Activated naive CD8-positive, alpha-beta T cell treated with anti-CD3 and anti-CD28 coated beads, Interleukin-2, amount 50 U/mL, for 16 hours (primary cell): ENCODE measurements at places on chromosomes 6 and 20.

GRCh38 chr20:29472606-29473005, 1784.9 kb upstream of the DEFB115 start:
- no peak for DNase-seq

DNA sequence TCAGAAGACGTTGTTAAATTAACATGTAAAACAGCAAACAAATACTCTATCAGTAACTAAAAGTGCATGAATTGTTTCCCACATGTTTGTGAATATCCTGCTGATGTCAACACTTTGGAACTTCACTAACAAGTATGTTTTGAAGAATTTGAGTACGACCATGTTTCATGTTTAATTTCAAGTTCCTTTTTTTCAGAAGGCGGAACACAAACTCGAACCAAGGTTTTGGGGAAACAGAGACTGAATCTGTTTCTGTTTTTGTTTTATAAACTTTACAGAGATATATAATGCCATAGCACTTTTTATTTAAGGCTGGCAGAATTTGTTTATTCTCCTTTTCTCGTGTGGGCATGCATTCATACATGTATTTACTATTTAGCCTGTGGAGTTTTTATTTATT, 509.3 kb upstream of the CITED2 start:
- DNase-seq: no peak

DNA sequence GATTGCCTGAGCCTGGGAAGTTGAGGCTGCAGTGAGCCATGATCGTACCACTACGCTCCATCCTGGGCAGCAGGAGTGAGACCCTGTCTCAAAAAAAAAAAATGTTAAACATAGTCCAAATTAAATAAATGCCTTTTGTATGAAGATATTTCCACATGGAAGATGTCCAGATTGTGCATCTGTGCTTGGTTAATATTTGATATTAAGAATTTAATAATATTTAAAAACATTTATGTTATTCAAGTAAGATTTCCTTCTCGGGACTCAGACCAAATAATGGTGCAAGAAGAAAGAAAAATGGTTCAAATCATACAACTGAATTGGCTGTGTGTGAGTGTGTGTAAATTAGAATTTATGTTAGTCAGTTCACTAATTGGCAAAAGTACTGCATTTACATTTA, 202.5 kb downstream of the TBC1D7 start:
- no peak for DNase-seq

GRCh38 chr6:138339024-138339423, 38.7 kb upstream of the SMIM28 start:
- DNase-seq: no peak

DNA sequence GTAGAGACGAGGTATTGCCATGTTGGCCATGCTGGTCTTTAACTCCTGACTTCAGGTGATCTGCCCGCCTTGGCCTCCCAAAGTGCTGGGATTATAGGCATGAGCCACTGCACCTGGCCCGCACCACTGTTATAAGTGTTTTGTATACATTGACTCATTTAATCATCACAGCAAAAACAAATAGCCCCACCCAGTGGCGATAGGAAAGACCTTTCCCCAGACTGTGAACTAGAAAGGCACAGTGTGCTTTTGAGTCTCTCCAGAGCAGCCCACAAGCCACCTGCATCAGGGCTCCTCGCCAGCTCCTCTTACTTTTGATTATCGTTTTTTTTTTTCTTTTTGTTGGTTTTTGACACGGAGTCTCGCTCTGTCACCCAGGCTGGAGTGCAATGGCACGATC, 27.9 kb upstream of the ZFP64 start:
- DNase-seq: no peak

- DNase-seq: no peak
Observed at GRCh38 chr6:69072796-69073195, 437.7 kb downstream of the ADGRB3 start.

DNA sequence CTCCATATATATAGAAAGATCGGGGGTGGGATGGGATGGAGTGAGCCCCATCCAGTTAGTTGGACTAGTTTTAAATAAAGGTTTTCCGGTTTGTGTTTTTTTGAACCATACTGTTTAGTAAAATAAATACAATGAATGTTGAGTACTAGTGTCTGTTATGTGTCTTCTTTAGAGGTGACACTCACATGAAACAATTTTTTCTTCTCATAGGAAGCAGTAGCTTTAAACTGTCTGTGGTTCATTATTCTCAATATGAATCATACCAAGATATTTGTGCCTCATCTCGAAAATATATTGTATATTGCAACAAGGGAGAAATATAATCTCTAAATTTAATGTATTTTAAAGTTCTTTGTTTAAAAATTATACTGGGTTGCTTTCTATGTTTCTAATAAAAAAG, 33.4 kb downstream of the HSF2 start:
- no peak for DNase-seq

DNA sequence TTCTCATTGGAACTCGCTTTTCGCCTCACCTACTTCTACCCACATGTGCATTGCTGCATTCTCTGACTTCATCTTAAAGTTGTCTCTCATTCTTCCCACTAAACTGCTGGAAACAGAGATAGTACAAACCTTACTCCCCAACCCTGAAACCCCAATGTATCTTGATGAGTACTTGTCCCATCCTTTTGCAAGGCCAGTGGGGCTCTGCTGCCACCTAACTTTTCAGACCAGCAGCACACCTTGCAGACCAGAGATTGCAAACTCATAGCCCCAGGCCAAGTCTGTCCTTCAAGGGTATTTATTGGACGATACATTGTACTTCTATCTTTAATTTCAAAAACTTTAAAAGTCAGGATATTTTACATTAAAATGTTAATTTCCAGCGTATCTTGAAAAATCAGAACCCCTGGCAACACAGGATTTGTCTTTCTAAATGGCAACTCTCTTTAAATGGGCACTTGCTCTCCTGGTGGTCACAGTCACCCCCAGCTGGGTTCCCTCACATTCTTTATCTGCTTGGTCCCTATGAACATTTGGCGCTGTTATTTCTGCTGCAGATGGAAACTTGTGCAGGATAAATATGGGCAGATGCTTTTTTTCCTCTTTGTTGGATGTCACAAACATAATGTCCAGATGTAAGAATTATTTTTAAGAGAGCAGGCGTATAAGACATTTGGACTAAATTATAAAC, 83.9 kb downstream of the SOD2 start:
- DNase-seq: no peak

DNA sequence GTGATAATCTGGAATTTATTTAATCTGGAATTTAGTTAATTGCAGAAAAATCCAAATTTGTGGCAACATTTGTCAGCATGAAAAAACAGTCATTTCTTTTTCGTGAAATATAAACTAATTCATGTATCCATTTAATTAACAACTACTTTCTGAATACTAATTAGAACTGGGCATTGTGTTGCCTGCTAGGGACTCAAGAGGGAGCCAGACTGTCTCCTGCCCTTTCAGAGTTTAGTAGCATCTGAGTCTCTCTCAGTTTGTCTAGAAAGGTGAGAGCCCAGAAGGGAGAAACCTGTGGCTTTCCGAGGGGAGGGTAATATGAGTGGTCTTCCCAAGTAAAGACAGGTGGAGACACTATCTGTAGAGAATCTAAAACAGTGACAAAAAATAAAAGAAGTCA, 210.9 kb upstream of the HDDC2 start:
- no peak for DNase-seq

GRCh38 chr6:15340775-15341174, 94.9 kb downstream of the JARID2 start:
- DNase-seq: no peak

DNA sequence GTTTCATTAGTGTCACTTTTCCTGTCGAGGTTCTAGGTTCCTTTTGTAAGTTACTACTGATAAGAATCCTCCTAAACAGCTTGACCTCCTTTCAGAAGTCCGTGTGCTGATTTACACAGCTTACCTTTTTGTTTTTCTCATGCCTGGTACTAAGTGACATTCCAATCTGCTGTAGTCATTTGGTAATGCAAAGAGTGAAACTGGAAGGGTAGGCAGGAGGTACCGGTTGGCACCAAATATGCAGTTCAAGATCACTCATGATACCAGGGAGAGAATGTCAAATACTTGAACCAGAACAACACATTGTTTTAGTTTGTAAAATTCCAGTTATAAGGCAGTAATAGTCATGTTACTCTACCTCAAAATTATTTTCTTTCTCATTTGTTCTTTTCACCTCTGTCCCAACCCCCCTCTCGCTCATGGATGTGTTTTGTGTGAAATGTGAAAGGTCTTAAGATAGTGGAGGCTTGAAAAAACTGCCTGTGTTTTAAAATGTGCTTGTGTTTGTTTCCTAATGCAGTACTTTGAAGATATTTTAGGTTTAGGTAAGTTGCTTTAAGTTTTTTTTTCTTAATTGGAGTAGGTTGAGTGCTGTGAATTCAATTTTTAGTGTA, 23.2 kb downstream of the AFDN start:
- no peak for DNase-seq

DNA sequence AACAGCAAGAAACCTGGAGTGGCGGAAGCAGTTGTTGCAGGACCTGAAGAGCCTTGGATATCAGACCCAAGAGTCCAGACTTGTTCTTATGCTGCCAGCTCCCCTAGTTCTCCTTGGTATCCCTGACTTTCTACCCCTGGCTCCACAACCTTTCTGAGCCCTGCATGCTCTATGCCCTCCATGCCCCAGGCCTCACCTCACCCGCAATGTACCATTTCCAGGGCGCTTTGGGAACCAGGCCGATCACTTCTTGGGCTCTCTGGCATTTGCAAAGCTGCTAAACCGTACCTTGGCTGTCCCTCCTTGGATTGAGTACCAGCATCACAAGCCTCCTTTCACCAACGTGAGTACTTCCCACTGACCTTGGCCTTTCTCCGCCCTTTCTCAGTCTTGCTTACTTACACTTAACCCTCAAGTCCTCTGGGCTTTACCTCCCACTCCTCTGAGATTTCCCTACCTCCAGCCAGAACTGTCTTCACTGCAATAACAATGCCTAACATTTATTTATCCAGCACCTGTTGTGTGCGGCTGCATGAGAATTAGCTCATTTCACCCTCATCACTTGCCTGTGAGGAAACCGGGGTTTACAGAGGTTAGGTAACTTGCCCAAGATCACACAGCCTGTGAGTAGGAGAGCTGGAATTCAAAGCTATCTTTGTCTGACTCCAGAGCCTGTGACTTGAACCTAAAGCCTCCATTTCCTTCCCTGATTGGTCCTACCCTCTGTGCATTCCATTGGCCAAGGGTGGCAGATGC, 2.3 kb downstream of the POFUT1 start:
- DNase-seq: no peak

- DNase-seq: no peak
Observed at GRCh38 chr6:7706269-7706668, 19.6 kb upstream of the BMP6 start.

DNA sequence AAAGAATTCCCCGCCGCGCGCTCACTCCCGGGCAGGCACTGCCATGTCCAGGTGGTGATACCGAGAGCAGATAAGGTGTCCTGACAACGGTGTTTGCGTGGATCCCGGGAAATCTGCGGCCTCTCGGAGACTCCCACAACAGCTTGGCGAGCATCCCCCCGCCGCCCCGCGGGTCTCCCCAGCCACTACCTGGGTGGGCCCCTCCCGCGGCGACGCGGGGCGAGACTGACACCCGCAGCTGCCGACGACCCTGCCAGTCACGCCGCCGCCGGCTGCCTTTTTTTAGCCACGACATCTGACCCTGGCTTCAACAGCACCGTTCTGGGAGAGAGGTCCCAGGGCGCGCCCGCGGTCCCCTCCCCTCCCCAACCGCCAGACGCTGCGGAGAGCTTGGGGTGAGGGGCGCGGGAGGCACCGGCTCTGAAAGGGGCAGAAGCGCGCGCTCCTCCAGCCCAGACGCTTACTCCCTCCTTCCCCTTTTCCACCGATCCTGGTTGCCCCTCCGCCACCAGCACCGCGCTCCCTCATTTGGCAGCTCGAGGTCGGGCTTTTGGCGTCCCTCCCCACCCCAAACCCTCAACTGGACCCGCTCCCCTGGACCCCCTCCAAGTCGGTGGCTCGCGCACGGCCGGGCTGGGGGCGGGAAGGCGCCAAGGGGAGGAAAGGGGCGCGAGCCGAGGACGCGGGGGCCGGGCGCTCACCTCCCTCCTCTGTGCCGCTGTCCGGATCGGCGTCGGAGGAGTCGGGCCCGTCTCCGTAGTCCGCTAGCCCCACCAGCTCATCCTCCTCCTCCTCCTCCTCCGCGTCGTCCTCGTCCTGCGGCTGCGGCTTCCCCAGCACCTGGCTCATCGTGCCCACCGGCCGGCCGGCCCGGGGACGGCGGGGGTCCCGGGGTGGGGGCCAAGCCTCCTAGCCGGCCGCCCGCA, 665 bp downstream of the RRAGD start:
- no peak for DNase-seq

DNA sequence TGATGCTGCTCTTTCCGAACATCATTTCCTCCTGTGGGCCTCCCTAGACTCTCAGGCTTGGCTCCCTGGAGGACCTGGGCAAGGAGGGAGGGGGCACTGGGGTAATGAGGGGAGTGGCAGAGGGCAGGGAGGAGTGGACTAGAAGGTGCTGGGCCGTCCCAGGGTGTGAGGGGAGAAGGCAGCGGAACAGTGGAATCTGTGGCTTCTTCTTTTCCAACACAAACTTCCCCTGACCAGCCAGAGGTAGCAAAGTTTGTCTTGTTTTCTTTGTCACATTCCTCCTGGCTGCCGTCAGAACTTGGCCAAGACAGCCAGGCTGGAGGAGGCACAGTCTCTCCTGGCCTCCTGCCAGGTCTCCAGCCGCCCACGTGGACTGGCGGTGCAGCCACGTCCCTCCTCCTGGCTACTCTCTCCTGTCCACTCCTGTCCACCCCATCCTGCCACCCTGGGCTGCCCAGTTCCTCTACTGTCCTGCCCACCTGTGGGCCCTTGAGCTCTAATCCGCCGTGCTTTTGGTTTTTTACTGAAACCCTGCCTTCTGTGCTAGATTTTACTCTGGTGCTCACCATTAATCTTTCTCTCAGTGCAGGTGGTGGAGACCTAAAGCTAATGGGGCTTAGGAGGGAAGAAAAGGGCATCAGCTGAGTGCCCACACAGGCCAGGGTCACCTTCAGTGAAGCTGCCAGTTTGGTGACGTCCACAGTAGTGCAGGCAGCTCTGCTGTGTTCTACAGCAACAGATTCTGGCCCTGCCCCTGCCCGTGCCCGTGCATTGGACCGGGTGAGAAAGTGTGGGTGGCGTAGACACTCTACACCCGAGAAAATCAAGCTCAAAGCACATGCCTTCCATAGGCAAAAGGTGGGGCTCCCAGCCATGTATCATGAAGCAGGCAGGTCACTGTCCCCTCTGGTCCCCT, 2.8 kb upstream of the CDSN start:
- DNase-seq: no peak

- no peak for DNase-seq
Observed at GRCh38 chr6:41583565-41583964, 37.4 kb downstream of the FOXP4 start.

DNA sequence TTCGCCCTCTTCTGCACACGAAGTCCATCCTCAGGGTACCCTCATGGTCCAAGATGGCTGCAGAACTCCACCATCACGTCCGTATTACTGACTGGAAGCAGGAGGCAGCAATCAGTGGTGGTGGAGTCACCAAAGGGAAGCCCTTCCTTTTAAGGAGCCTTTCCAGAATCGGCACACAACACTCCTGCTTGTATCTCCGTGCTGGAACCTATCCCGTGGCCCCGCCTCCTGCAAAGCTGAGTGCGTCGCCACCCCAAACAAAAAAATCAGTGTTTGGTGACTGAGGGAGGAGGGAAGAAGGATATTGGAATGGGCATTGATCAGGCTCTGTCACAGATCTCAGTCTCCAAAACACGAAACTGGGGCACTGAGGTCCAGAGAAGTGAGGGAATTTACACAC, 5.8 kb upstream of the CCN5 start:
- DNase-seq: no peak

- DNase-seq: no peak
Observed at GRCh38 chr20:64116016-64116415, 8.7 kb upstream of the NPBWR2 start.

GRCh38 chr6:166737261-166737660, 110.2 kb upstream of the RPS6KA2 start:
- DNase-seq: no peak
